ENCODE measurements at places on chromosomes 5 and 9. TPM values are rescaled to one million over a fixed set of nuclear protein-coding genes. Genes with fewer than 3 reads are reported as not detected.

Gene SPATA31A3
- total RNA-seq, result not detected

Gene MRPL41
- 86.4 TPM for total RNA-seq

- no peak for DNase-seq
Observed at GRCh38 chr9:121985792-121986494, 107.2 kb downstream of the TTLL11 start.

DNA sequence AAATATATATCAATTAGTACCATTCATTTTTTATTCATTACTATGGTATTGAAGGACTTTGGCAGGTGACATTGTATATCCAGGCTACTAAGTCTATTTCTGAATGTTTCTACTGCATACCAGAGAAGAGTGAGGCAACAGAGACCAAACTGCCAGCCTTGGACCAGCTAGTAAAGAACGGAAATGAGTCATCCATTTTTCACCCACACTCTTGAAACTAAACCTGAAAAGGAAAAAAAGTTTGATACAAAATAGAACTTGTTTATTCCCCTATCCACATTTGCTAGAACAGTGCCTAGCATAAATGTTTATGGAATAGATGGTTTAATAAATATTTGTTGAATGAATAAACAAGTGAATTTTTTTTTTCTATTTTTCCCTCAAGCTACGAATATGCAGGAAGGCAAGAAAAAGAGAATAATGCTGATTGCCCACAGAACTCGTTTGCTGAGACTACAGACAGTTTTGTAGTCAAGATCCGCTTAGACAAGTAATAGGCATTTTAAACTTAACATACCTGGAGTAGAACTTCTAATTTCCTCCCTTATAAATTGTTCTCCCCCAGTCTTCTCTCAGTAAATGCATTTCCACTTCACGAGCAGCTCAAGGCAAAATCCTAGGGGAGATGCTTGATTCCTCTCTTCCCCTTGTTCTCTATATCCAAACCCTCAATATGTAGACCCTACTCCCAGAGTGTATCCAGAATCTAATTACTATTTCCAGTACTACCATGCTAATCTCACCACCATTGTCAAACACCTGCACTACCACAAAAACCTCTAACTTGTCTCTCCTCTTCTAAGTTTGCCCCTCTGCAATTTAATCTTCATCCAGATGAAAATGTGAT, 146.2 kb upstream of the RASA1 start:
- peak; percentile 51 for DNase-seq

DNA sequence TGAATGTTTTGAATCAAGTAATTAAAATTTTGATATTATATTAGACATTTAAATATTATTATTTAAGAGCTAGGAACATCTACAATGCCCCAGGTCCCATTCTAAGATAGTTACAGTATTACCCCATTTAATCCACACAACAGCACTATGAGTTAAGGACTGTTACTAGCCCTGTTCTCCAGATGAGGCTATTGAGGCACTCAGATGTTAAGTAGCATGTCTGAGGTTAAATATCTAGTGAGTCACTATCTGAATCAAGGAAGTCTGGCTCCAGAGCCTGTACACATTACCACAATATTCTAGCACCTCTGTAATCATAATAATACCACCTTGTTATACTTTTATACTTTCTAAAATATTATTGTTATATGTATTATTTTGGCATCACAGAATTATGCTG, 304.6 kb downstream of the PDE4D start:
- no peak for DNase-seq

Gene EDIL3
- 17.6 TPM for total RNA-seq

GRCh38 chr5:155017610-155018009, 4.1 kb downstream of the KIF4B start:
- no peak for DNase-seq

DNA sequence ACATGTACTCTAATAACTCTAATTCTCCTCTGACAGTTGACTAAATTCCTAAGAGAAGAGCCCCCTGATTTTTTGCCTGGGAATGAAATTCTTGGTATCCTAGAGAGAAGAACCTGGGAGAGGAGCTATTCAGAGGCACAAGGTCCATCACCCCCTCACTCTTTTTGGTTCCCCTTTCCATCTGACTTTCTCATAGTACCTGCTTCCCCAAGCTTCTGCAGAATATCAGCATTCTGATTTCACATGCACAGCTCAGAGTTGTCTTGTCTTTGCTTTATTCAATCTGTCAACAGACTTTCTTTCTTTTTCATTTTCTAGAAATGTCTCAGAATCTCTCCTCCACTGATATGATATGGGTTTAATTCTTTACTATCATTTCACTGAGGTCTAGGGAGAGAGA, 141.5 kb upstream of the FBXL17 start:
- no peak for DNase-seq

DNA sequence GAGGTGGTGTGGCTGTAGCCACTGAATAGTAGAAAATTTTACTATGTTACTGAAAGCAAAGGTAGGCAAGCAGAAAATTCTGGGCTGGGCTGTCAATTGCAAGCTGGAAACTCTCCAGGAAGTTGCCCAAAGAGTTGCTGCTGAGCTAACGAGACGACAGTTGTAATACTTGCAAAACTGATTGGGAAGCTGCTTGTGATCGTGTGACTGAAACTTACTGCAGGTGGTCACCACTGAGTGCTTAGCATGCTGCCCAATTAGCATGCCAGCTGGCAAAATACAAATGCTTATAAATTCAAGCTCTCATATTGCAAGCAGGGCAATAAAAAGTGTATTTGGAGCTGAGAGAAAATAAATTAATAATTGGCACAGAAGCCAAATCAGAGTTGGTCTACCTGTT, 758.5 kb upstream of the EDIL3 start:
- no peak for DNase-seq

DNA sequence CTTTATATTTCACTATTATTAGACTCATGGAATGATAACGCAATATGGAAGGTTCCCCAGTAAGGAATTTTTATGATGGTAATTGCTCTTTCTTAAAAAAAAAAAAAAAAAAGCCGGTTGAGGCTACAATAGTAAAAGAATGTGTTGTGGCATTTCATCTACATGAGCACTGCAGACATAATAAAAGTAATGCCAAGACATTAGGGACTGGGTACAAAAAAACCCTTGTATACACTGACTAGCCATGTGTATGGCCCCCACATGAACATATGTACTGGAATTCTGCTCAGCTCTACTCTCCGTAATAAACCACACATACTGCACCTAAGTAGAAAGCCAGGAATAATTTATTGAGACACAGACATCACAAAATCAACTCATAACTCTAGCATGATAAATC, 218.4 kb downstream of the ADAMTS6 start:
- DNase-seq, result no peak

- DNase-seq, result no peak
Observed at GRCh38 chr9:2107906-2108451, 92.8 kb downstream of the SMARCA2 start.

DNA sequence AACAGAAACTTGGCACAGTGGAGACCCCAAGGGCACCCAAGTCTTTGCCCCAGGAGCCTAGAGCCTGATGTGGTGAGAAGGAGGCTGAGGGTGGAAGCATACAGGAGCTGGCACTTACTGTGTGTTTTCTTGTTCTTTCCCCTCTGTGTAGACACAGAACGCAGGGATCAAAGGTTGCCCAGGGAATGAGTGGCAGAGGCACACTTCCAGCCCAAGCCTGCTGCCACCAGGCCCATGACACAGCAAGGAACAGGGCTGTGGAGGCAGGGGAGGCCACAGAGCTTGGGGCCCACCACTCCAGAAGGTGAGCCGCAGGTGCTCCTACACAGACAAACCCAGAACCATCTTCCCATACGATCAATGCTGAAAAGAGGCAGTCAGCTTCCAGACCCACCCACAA, 73.9 kb upstream of the S1PR3 start:
- DNase-seq, result no peak

- no peak for DNase-seq
Observed at GRCh38 chr5:172525996-172526360, 71.7 kb upstream of the SH3PXD2B start.

Gene COL5A1
- total RNA-seq, result 5.7 TPM

DNA sequence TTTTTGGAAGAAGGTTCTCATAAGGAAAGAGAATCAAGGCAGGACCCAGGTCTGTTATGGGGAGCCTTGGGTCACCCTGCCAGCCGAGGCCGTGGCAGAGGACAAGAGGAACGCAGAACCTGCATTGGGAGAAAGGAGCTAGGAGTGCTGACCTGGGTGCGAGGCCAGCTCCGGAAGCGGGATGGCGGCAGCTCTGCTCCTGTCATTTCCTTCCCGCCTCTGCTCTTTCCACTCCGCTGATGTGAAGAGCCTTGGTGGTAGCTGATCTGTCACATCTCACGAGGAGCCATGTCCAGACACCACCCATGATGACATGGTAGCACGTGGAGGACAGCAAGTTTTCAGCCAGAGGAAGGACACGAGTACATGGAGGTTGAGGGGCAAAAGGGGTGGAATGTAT, 109.5 kb upstream of the COL5A1 start:
- no peak for DNase-seq

Measured in Panc1 (cell line).